Activated T-cell treated with anti-CD3 and anti-CD28 coated beads, Interleukin-2, amount 50 U/mL, for 72 hours (primary cell): ENCODE measurements at places on chromosomes 4 and X.

GRCh38 chr4:33088713-33089112 is 2368.5 kb downstream of the PCDH7 start:
- no peaks in the 10 kb centered on the region for H3K36me3 ChIP-seq
- no peak overlapping the region for H3K4me3 ChIP-seq
- no peaks in the 10 kb centered on the region for H3K27me3 ChIP-seq
- H3K27ac ChIP-seq, result no peak overlapping the region
- no peaks in the 10 kb centered on the region for H3K4me1 ChIP-seq

GRCh38 chr4:151356510-151356909 is 31.1 kb upstream of the SH3D19 start:
- no peak for DNase-seq
- no peak overlapping the region for H3K4me3 ChIP-seq
- no peak overlapping the region for H3K27ac ChIP-seq
- peaks cover 11% of the 10 kb centered on the region for H3K27me3 ChIP-seq

DNA sequence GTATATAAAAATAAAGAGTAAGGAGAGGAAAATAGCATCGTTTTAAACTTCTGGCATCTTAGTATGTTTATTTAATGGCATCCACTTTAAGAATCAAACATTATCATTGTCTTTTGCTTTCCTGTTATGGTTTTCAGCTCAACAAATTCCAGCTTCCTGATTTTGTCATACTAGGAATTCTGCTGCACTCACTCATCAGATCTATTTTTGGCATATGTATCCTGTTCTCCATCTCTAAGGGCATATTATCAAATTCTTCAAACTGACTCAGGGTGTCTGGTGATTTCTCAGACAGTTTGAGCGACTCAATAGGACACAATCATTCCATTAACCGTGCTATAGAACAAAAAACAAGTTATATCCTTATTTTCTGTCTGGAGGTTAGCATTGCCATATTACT is 248.5 kb upstream of the DIAPH2 start:
- no peak for DNase-seq
- H3K27ac ChIP-seq, result no peak overlapping the region
- no peaks in the 10 kb centered on the region for H3K36me3 ChIP-seq
- H3K4me3 ChIP-seq, result no peak overlapping the region
- no peaks in the 10 kb centered on the region for H3K4me1 ChIP-seq
- peaks cover 19% of the 10 kb centered on the region for H3K27me3 ChIP-seq

DNA sequence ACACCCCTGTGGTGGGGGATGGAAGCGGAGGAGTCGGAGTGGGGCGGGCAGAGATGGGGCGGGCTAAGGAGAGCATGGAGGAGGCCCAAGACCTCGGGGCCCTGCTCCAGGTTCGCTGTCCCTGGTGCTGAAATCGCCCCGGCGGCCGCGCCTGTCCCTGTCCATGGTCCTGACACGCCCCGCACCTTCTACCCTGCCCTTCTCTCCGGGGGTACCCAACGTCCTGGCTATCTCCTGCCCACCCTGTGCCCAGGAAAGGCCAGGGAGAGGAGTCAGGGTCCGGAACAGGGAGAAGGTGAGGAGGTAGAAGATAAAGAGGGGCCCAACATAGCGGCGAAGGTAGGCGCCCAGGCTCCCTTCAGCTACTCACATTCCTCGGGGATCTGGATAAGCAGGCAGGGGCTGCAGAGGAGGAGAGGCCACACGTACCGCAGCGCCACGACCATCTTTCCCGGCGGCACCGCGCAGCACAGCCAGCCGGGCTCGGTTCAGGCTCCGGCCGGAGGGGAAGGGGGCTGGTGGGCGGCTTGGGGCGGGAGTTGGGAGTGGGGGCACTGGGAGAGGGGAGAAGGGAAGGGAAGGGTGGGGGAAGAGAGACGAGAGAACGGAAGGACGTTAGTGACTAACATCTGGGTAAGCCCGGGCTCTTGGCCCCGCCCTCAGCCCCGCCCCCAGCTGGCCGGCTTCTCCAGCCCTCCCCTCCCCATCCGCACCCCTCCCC is 10.4 kb downstream of the L1CAM start:
- peaks cover 63% of the 10 kb centered on the region for H3K27me3 ChIP-seq
- DNase-seq, result peak; percentile 70
- peaks cover 19% of the 10 kb centered on the region for H3K4me1 ChIP-seq
- H3K27ac ChIP-seq, result no peak overlapping the region
- no peak overlapping the region for H3K4me3 ChIP-seq
- H3K36me3 ChIP-seq, result no peaks in the 10 kb centered on the region

- no peaks in the 10 kb centered on the region for H3K27me3 ChIP-seq
- no peak overlapping the region for H3K27ac ChIP-seq
- DNase-seq, result no peak
- no peaks in the 10 kb centered on the region for H3K36me3 ChIP-seq
- H3K4me3 ChIP-seq, result no peak overlapping the region
- no peaks in the 10 kb centered on the region for H3K4me1 ChIP-seq
Observed at GRCh38 chr4:20085156-20085555, 166.5 kb upstream of the SLIT2 start.

DNA sequence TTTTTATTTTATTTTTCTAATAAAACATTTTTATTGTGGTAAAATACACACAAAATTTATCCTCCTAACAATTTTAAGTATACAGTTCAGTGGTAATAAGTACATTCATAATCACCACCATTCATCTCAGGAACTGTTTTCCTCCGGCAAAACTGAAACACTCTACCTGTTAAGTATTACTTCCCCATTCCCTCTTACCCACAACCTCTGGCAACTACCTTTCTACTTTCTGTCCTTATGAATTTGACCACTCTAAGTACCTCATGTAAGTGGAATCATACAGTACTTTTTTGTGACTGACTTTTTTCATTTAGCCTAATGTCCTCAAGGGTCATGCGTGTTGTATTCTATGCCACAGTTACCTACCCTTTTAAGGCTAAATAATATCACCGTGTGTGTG is 21.1 kb upstream of the HSFX4 start:
- peaks cover 9% of the 10 kb centered on the region for H3K4me1 ChIP-seq
- H3K27ac ChIP-seq, result no peak overlapping the region
- peaks cover 21% of the 10 kb centered on the region for H3K27me3 ChIP-seq
- no peak overlapping the region for H3K4me3 ChIP-seq
- H3K36me3 ChIP-seq, result peaks cover 1% of the 10 kb centered on the region

GRCh38 chr4:173448608-173449379 is 49.9 kb upstream of the SCRG1 start:
- no peak overlapping the region for H3K4me3 ChIP-seq
- no peak for DNase-seq
- H3K4me1 ChIP-seq, result peaks cover 6% of the 10 kb centered on the region
- H3K27me3 ChIP-seq, result peaks cover 5% of the 10 kb centered on the region
- no peaks in the 10 kb centered on the region for H3K36me3 ChIP-seq

- peaks cover 6% of the 10 kb centered on the region for H3K36me3 ChIP-seq
- peak overlapping the region; percentile 82 for H3K27ac ChIP-seq
- H3K4me1 ChIP-seq, result peaks cover 26% of the 10 kb centered on the region
- H3K27me3 ChIP-seq, result peaks cover 17% of the 10 kb centered on the region
Observed at GRCh38 chrX:120251471-120252011, 929 bp downstream of the ZBTB33 start.

DNA sequence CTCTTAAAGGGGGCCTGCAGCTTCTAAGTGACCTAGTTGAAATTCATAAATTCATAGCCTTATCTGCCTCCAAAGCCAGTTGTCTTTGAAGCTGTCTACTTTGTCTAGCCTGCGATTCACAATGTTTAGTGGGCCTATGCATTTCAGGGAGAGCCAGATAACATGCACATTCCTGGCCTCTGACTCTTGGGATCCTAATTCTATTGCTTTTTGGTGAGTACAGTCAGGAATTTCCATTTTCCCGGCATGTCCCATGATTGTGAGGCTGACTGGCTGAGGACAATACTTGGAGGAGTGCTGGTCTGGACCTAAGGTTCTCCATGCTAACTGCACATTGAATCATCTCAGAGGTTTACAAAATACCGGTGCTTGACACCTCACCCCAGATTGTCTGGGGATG is 155.0 kb downstream of the MSL3 start:
- no peak overlapping the region for H3K27ac ChIP-seq
- no peaks in the 10 kb centered on the region for H3K36me3 ChIP-seq
- H3K4me1 ChIP-seq, result peaks cover 4% of the 10 kb centered on the region
- no peak for DNase-seq

GRCh38 chr4:86917212-86918039 is 17.4 kb upstream of the AFF1 start:
- H3K4me3 ChIP-seq, result no peak overlapping the region
- peaks cover 2% of the 10 kb centered on the region for H3K4me1 ChIP-seq
- no peaks in the 10 kb centered on the region for H3K27me3 ChIP-seq
- no peaks in the 10 kb centered on the region for H3K36me3 ChIP-seq
- no peak overlapping the region for H3K27ac ChIP-seq

GRCh38 chr4:101292214-101292613 is 55.1 kb downstream of the PPP3CA start:
- H3K36me3 ChIP-seq, result no peaks in the 10 kb centered on the region
- H3K27ac ChIP-seq, result no peak overlapping the region
- no peaks in the 10 kb centered on the region for H3K27me3 ChIP-seq
- peaks cover 11% of the 10 kb centered on the region for H3K4me1 ChIP-seq
- no peak overlapping the region for H3K4me3 ChIP-seq

DNA sequence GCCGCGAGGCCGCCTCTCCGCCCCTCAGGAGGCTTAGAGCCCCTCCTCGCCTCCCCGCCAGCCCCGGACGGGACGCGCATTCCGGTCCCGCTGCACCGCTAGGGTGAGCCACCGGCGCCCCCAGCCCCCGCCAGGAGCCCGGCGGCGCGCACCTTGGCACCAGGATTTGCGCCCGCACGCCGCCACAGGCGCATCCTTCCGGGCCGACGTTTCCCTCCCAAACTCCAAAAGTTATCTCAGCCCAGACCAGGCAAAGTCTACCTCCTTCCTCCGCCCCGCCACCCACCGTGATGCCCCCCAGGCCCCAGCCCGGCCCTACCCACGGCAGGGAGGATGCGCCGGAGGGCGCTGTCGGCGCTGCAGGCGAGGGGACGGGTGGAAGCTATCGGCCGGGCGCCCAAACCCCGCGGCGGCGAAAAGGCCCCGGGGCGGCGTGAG is 538 bp downstream of the SCML2 start:
- H3K4me3 ChIP-seq, result peak overlapping the region; percentile 79
- H3K27ac ChIP-seq, result no peak overlapping the region
- H3K27me3 ChIP-seq, result peaks cover 14% of the 10 kb centered on the region
- peak; percentile 28 for DNase-seq

- no peaks in the 10 kb centered on the region for H3K27me3 ChIP-seq
- H3K36me3 ChIP-seq, result no peaks in the 10 kb centered on the region
Observed at GRCh38 chr4:84814094-84814750, 152.3 kb downstream of the WDFY3 start.

DNA sequence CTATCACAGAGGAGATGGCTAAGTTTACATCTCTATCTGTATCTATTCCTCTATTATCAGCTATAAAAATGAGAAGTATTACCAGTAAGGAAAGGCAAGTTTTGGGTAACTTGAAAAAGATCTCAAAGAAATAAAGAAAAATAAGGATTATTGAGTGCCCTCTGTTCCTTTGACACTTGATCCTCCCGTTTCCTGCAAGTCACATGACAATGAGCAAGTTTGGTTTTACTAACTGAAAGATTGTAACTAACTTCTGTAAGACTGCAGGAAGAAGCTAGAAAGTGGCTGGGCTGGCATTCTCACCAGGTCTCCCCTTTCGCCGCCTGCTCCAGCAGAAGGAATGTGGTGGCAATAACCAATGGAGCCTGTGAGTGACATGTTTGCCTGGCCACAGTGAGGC is 59.2 kb downstream of the ARHGAP24 start:
- no peaks in the 10 kb centered on the region for H3K27me3 ChIP-seq
- no peaks in the 10 kb centered on the region for H3K4me1 ChIP-seq
- DNase-seq, result no peak
- H3K27ac ChIP-seq, result no peak overlapping the region

DNA sequence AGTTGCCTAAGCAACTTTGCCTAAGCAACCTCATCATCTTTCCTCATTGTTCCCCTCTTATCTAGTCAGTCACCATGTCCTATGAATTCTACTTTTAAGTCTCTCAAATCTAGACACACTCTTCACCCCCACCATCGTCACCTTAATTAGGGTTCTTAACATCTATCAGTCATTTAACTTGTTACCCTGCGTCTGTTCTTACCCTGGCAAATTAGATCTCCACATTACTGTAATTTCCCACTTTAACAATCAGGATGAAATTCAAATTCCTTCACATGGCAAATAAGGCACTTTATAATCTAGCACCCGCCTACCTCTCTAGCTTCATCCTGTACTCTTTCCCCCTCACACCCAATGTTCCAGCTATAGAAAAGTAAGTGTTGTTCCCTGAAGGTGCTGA is 221.2 kb downstream of the GRIA3 start:
- peaks cover 34% of the 10 kb centered on the region for H3K27me3 ChIP-seq
- no peak overlapping the region for H3K4me3 ChIP-seq
- no peak overlapping the region for H3K27ac ChIP-seq
- DNase-seq, result no peak
- no peaks in the 10 kb centered on the region for H3K36me3 ChIP-seq
- H3K4me1 ChIP-seq, result no peaks in the 10 kb centered on the region

GRCh38 chrX:41409006-41409405 is 38.1 kb upstream of the NYX start:
- peaks cover 6% of the 10 kb centered on the region for H3K4me1 ChIP-seq
- H3K36me3 ChIP-seq, result no peaks in the 10 kb centered on the region

GRCh38 chr4:73822812-73823504 is 13.5 kb upstream of the CXCL6 start:
- no peaks in the 10 kb centered on the region for H3K4me1 ChIP-seq
- H3K4me3 ChIP-seq, result no peak overlapping the region
- H3K27me3 ChIP-seq, result no peaks in the 10 kb centered on the region
- no peak for DNase-seq

- no peak overlapping the region for H3K4me3 ChIP-seq
- peaks cover 52% of the 10 kb centered on the region for H3K27me3 ChIP-seq
- H3K4me1 ChIP-seq, result no peaks in the 10 kb centered on the region
- no peak for DNase-seq
- no peak overlapping the region for H3K27ac ChIP-seq
Observed at GRCh38 chrX:40778861-40779575, 43.7 kb upstream of the MED14 start.

DNA sequence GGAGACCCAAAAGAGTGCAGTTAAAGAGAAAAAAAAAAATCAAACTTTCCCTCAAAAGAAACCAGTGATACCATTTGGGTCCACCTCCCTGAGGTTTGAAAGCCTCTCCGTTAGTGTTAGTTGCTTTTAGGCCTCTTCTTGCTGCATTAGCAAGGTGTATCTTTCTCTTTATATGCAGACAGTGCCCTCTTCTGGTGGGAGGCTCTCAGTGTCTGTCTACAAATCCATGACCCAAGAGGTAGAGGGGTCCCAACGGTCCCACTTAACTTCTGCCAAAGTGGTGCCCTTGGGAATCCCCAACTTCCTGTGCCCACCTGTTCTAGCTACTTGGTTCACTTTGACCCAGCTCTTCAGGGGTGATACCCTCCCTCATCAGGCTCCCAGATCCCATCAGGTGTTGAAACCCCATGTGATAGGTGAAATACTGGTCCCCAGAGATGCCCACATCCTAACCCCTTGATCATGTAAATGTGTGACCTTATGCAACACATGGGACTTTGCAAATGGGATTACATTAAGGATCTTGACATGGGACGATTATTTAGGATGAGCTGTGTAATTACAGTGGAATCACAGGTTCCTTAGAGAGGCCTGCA is 63.7 kb upstream of the CD99 start:
- peak overlapping the region; percentile 35 for H3K27ac ChIP-seq
- H3K27me3 ChIP-seq, result no peaks in the 10 kb centered on the region
- H3K4me3 ChIP-seq, result no peak overlapping the region
- H3K4me1 ChIP-seq, result peaks cover 41% of the 10 kb centered on the region
